GM13977 (cell line): ENCODE measurements at places on chromosomes 6 and 20.

- DNase-seq: no peak
Observed at GRCh38 chr20:5173751-5174150, 46.9 kb downstream of the CDS2 start.

- DNase-seq: no peak
Observed at GRCh38 chr6:138031850-138032249, 75.4 kb downstream of the PERP start.

GRCh38 chr6:43274127-43274915, 23.7 kb upstream of the SLC22A7 start:
- no peak for DNase-seq

DNA sequence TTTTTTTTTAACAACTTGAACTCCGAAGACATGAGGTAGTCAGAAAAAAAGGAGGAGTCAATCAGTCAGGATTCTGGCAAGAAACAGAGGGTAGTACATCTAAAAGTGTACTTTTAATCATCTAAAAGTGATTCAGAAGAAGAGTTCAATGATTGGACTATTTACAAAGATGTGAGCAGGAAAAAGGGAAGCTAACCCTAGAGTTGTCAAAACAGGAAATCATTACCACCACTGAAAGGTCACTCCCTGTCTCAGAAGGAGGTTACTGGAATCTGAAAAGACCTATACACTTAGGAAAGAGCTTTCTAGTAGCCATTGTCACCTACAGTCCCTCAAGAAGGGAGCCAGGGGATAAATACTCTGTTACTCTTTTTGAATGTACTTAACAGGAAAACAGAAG, 16.7 kb upstream of the LMBRD1 start:
- DNase-seq: no peak

DNA sequence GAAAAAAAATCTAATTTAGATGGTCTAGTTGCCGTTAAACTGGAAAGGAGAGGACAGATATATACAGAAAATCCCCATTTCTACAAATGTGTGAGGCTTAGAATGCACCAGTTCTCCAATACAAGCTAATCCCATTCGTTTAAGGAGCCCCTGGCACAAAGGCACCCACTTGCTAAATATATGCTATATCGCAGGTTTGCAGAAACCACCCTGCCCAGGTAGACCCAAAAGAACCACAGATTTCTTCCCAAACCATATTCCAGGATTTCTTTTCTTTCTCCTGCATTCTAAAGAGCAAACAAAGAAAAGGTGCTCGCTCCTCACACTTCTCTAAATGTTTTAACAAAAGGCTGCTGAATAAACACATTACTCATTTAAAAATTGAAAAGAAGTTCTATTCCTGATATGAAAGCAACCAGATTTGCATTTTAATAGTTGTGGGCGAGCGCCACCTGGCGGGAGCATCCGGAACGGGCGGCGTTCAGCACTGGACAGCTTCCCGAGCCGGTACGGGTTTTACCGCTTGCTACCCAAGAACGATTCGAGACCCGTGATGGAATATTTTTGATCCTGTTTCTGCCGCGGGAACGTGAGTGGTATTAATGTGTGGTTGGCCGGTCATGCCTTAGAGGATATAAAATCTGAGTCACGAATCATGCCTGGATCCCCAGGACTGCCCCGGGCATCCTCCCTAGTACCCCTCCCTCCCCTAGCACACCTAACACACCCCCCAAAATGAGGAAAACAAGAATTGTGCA, 2.1 kb downstream of the PTPRT start:
- DNase-seq: peak; percentile 89

DNA sequence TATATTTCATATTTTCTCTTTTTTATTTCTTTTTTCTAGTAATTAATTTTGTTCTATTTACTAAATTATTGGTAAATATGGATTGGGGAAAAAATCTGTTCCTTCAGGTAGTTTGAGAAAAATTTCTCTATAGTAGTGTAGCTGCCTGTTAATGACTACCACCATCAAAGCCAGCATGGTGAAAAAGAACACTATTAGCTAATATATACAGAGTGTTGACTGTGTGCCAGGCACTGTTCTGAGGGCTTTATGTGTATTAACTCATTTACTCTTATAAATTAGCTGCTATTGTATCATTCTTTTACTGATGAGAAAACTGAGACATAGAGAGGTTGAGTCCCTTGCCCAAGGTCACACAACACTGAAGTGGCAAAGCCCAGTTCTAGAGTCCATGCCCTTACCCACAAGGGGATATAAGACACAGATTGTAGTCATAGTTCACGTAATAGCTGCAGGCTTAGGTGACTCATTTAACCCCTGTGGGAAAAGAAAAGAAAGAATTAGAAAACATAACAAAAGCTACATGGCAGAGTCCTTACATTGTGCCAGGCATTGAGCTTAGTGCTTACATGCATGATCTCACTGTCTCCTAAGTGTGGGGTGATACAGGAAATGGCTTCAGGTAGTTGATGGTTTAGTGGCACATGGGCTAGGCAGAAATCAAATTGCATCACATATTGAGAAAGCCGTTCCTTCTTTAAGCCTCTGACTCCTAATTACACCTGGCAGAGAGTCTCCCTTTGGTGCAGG, 12.2 kb upstream of the AKIRIN2 start:
- DNase-seq: no peak

DNA sequence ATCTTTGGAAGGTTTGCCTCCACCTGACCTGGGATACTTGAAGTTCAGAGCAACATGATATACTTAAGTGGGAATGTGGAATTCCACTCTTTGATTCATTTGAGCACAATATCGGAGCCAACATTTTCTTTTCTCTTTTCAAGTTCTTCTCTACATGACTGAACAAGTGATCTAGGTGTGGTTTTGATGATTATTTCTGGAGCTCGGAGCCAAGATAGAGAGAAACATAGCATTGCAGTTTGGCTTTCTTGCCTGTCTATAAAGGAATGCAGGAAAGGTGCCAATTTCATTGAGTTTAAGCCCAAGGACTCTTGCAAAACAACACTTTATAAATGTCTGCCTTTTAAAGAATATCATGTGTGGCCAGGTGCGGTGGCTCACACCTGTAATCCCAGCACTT, 124.2 kb upstream of the FAM83B start:
- DNase-seq: no peak

GRCh38 chr20:50447817-50448216, 62.4 kb upstream of the PTPN1 start:
- DNase-seq: no peak
